ENCODE measurements at places on chromosomes 6 and 20. TPM values are rescaled to one million over a fixed set of nuclear protein-coding genes. Genes with fewer than 3 reads are reported as not detected.

DNAH8 gene
- total RNA-seq, result 0.03 TPM

DNA sequence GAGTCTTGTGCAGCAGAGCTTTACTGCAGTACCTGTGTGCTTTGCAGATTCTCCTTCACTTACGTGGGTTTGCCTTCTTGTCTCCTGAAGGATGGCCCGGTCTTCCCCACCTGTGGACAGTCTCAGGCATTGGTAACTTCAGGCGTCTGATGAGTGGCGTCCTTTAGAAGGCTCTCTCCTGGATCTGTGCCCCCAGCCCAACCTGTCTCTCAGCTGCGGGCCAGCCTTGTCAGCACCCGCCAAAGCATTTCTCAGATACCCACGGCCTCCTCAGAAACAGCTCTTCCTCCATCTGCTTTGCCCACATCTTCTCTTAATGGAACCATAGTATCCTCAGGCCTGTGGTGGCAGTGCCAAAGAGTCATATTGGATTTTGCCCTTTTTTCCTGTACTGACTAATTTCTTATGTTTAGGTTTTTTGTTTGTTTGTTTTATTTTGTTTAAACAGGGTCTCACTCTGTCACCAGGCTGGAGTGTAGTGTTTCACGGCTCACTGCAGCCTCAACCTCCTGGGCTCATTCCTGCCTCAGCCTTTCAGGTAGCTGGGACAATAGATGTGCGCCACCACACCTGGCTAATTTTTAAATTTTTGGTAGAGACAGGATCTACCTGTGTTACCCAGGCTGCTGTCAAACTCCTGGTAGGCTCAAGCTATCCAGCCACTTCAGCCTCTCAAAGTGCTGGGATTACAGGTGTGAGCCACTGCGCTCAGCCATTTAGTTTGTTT, 96.6 kb downstream of the ARID1B start:
- no peak for DNase-seq

DNA sequence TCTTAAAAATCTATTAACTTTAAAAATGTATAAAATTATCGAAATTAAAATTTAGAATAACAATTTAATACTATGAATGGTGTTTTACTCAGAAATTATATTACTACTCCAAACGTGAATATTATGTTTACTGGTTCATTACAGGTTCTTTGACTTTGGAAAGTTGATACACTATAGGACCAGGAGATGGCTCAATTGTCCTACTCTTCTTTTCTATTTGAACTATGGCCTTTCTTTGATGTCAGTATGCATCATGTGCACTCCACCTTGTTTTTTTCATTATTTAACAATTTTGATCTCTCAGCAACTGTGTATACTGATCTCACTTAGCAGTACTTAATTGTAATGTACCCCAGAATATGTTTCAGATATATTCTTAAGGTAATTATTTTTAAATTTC, 391.5 kb upstream of the MANEA start:
- DNase-seq, result no peak

GRCh38 chr6:167119670-167120582, 3.0 kb upstream of the CCR6 start:
- no peak for DNase-seq

TP53TG5 gene
- total RNA-seq, result 0.66 TPM

DNA sequence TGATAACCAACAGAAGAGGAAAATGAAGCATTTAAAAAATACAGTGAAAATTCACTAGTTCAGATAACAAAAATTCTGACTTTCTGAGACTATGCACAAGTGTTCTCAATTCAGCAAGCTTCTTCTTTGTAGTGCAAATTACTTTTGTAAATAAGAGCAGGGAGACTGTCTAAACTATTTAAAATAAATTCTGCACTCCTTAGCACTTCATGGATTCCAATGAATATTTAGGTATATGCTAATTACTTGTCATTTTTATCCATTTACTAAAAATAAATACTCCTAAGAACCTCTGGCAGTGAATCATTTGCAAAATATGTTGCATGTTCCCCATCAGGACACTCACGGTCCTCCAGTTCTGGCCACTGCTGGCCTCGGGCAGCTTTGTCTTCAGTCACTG, 139.8 kb downstream of the F13A1 start:
- no peak for DNase-seq

DNA sequence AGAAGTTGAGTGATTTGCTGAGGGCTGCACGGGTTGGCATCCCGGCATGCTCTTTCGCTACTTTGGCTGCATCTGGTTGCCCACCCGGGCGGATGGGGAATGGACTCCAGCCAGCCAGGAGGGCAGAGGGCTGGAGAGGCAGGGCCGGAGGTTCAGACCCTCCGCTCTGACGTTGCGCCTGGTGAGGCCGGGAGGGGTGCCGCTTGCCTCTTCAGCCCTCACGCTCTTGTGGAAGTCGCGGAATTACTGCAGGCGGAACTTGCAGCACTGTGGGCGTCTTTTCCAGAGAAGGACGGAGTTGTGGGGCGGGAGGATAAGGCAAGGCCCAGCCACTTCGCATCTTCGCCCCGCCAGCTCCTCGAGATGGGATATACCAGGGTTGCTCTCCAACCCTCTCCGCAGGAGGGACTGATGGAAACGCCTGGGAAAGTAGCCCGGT, 656 bp downstream of the RTEL1 start:
- DNase-seq, result no peak

DNA sequence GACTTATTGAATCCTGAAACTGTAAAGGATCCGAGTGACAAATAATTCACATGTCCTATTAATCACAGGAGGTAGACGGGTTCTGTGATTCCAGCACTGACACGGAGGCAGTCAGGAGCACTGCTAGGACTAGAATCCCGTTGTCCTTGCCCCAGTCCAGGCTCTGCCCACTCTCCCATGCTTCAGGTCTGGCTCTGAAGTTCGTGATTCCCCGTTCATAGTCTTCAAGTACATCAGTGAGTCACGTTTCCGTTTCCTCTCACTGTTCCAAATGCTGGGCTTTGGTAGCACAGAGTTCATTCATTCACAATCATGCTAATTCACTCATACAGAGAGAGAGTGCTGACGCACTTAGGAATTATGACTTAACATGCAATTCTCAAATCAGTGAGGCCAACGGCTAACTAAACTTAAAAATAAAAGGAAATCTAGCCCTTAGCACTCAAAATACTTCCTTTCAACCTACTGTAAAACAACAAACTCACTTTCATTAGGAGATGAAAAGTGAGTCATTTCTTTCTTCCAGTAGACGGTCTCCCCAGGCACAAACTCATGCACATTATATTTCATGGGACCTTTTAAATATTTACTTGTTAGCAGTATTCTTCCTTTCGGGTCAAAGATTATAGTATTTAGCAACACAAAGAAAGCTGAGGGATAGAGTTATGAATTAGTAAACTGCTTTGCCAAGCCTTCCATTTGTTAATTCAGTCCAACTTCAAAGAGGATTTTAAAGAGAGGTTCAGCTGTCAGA, 94.0 kb upstream of the NHSL1 start:
- DNase-seq, result no peak

HLA-DRB1 gene
- total RNA-seq, result 157 TPM

- DNase-seq, result peak; percentile 83
Measured at GRCh38 chr20:2451939-2452732, 18.5 kb downstream of the SNRPB start.

- DNase-seq, result no peak
Measured at GRCh38 chr6:27836783-27837624, 75.2 kb downstream of the OR2B2 start.

DPPA5 gene
- total RNA-seq, result not detected

DNA sequence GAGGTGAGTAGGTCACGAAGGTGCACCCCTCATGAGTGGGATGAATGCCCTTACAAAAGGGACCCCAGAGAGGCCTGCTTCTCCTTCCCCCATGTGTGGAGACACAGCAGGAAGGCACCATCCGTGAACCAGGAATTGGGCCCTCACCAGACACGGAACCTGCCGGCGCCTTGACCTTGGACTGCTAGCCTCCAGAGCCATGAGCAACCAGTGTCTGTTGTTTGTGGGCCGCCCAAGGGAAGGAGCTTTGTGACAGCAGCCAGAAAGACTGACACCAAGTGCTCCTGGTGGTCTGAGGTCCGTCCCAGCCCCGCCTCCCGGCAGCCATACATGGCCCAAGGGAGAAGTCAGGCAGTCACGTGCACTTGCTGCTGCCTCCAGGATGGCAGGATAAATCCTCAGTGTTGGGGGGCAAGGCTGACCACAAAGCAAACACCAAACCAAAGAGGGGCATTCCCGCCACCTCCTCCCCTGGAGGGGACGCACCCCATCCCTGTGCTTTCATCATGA, 29.3 kb downstream of the CDH4 start:
- peak; percentile 39 for DNase-seq

PSMF1 gene
- total RNA-seq, result 105 TPM

DNA sequence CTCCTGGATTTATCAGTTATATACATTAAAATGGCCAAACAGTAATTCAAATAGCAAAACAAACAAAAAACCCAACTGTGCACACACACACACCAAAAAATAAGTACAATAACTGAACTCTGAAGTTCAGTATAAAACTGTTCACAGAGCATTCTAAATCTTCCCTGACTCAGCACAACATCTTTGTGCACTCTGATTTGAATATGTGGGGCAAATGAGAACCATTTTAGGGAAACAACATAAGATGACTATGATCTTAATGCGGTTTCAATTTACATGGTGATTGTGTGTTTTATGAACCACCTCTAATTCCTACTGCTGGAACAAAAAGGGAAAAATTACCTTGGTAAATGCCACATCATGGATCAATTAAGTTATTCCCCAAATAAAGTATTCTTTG, 41.7 kb downstream of the PLAGL1 start:
- DNase-seq, result no peak

DNA sequence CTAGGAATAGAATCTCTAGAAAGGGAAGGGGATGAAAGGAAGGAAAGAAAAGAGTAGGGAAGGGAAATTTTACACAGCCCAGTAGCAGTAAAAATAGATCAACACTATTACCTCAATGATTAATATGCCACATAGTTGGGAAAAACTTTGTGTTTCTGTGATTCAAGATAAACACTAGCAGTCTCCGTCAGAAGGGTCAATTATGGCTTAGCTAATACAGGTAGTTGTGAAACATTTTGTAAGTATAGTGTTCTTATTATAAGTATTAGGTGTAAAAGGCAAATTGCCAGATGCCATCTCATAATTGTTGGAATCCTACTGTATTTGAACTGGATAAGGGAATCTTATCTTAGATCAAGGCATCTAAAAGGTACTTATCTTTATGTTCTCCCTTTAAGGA, 165.7 kb downstream of the MTFR2 start:
- no peak for DNase-seq

DNA sequence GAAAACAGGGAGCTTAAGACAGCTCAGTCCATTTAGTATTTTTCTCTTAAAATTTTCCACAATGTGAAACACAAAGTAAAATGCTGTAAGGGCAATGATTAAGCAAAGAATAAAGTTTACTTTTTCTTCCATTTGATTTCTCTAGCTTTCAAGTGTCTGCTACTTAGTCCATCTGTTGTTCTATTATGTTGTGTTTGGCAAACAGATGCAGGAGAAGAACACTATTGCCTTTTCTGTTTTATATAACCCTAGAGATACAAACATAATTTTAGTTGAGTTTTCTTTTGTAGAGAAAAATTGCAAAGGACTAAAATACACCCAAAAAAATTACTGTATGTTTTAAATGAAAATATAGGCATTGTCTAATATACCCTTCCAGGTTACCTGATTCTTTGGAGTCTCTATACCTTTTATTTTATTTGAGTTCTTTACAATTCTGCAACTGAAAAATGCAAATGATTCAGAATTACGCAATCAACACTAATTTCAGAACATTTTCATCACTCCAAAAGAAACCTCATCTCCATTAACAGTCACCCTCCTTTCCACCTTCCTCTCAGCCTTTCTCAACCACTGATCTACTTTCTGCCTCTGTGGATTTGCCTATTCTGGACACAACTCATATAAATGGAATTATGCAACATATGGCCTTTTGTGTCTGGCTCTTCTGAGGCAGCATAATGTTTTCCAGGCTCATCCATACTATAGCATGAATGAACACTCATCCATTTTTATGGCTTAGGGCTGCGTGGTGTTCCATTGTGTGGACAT, 96.9 kb downstream of the MKKS start:
- no peak for DNase-seq

DNA sequence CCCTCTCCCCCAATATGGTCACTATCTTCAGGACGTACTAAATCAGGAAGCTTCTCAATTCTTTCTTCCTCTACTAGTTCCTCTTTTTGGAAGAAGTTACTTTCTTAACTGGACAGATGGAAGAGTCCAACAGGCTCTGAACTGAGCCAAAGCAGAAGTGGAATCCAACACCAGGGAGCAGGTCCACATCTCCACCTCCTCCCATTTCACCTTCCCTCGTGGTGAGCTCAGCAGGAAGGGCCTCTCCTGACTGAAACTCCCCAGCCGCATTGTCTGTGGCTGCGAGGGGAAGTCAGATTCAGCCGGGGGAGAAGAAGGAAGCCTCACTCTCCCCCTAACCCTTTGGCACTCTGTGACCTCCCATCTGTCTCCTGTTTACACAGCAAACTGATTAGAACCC, 63.8 kb upstream of the UST start:
- no peak for DNase-seq

DNA sequence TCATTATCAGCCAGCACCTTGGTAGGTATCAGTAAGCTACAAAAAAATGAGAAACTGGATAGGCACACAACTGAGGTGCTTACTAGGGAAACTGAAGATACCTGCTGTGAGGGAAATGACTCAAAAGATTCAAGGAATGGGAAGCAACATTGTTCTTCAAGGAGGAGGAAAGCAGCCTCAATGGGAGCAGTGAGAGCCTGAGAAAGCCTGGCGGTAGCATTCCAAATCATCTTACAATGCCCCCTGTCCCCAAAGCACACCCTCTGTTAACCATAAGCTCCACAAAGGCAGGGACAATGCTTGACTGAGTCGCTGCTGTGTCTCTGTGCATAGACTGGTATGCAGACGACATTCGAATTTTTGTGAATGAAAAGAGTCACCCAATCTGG, 10.6 kb downstream of the PKHD1 start:
- no peak for DNase-seq

DNA sequence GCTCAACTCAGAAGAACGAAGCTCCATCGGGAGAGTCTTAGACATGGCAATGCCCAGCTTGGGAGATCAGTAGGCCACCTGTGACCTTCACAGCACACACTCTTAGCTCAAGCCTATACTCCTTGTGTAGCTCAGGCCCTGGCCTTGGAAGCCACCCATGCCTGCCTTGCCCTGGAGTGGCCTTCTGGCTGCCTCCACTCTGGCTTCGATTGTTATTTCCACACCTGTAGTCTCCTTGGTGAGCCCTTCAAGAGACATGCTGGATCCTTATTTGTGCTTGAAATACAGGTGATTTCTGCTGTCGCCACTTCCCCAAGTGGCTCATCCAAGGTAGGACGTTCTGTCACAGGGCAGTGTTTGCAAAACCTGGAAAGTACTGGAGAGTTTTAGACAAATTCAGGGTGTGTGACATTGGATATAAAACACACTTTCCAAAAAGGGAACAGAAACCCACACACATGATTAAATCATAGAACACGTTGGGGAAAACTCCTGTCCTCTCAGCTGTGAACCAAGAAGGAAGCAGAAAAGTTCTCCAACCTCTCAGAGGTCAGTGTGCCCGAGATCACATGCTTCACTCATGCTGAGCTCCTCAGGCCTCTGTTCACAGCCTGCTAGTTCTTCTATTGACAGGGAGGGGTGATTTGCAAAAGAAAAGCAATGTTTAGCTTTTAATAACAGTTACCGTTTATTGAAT, 391.8 kb downstream of the CDC5L start:
- no peak for DNase-seq

- DNase-seq, result no peak
Measured at GRCh38 chr6:17096096-17096495, 5.8 kb upstream of the STMND1 start.
